Nephron progenitor cell (in vitro differentiated cells): ENCODE measurements at places on chromosomes 12 and 14.

- H3K27me3 ChIP-seq: peaks cover 3% of the 10 kb centered on the region
- no peaks in the 10 kb centered on the region for H3K36me3 ChIP-seq
- H3K4me1 ChIP-seq: peaks cover 3% of the 10 kb centered on the region
- H3K27ac ChIP-seq: peak overlapping the region; percentile 20
- DNase-seq: no peak
Observed at GRCh38 chr12:7948589-7949260, 12.7 kb upstream of the SLC2A3 start.

DNA sequence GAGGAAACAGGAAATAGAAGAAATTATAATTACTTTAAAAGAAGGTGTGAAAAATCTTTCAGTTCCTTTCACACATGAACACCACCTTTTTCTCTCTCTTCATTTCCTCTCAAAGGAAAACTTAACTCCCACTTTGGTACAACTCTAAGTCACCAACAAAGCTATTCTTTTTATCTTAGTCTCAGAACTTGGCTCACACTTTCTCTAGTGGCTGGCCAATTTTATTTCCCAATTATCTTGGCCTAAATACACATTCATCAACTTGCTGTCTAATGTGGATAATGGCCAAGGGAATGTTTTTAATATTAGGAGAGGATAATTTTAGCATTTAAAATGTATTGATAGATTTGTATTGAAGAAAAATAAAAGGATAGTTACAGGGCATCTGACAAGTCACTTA, 64.5 kb upstream of the NAV3 start:
- H3K36me3 ChIP-seq: no peaks in the 10 kb centered on the region
- DNase-seq: no peak
- H3K4me3 ChIP-seq: no peak overlapping the region
- peaks cover 5% of the 10 kb centered on the region for H3K4me1 ChIP-seq
- H3K27me3 ChIP-seq: peaks cover 3% of the 10 kb centered on the region

GRCh38 chr14:41423503-41423902, 183.2 kb upstream of the LRFN5 start:
- H3K36me3 ChIP-seq: no peaks in the 10 kb centered on the region
- no peak overlapping the region for H3K4me3 ChIP-seq
- H3K4me1 ChIP-seq: no peaks in the 10 kb centered on the region
- no peak overlapping the region for H3K27ac ChIP-seq
- no peaks in the 10 kb centered on the region for H3K27me3 ChIP-seq

DNA sequence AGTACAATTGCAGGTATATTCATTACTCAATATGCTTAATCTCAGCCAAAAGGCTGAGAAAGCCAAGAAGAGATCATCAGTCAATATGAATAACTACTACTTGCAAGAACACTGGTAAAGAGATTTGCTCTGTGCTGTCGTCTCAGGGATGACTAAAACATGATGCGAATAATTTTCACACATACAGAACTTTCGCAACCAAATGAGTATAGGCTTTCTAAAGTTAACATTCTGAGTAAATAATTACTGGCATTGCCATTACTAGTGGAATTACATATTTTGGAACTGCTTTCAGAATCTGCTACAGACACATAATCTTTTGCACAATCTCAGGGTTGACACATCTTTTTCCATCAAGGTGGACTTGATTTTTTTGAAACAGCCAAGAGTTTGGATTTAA, 24.7 kb downstream of the NCKAP1L start:
- H3K4me3 ChIP-seq: no peak overlapping the region
- peaks cover 26% of the 10 kb centered on the region for H3K27me3 ChIP-seq
- DNase-seq: no peak

DNA sequence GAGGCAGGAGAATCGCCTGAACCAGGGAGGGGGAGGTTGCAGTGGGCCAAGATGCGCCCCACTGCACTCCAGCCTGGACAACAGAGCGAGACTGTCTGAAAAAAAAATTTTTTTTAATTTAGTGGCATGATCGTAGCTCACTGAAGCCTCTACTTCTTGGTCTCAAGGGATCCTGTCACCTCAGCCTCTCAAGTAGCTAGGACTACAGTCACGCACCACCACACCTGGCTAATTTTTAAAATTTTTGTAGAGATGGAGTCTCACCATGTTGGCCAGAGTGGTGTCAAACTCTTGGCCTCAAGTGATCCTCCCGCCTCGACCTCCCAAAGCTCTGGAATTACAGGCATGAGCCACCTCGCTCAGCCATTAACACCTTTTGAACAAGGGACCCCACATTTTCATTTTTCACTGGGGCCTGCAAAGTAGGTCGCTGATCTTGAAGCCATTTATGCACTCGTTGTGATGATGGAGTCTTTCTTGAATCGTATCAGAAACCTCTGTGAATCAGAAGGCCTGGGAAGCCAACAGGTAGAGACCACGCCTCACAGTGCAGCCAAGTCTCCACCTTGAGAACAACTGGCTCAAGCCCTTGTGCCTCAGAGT, 5.9 kb downstream of the HCAR1 start:
- peaks cover 11% of the 10 kb centered on the region for H3K27me3 ChIP-seq
- no peaks in the 10 kb centered on the region for H3K36me3 ChIP-seq
- no peak for DNase-seq

DNA sequence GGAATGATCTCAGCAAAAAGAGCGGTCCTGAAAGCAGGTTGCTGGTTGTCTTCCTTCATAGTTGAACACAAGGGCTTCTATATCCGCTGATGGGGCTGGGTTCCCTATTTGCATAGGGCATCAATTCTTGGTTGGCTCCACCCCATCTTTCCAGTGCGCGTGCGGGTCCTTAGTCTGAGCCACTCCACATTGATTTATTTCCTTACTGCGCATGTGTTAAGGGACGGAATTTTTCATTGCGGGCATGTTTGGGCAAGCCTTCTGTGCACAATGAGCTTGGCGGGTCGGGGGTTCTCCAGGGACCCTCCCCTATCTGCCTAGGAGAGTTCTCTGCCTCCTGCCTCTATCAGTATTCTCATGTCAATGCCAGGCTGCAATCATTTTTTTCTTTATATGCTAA, 21.2 kb upstream of the DLGAP5 start:
- no peaks in the 10 kb centered on the region for H3K36me3 ChIP-seq
- no peak overlapping the region for H3K4me3 ChIP-seq
- DNase-seq: no peak

GRCh38 chr14:45728434-45729225, 475.6 kb upstream of the MIS18BP1 start:
- H3K36me3 ChIP-seq: no peaks in the 10 kb centered on the region
- peaks cover 24% of the 10 kb centered on the region for H3K4me1 ChIP-seq
- no peaks in the 10 kb centered on the region for H3K27me3 ChIP-seq
- peak overlapping the region; percentile 18 for H3K27ac ChIP-seq
- no peak for DNase-seq

GRCh38 chr14:66081594-66082376, 404.4 kb upstream of the CCDC196 start:
- peaks cover 20% of the 10 kb centered on the region for H3K4me1 ChIP-seq
- H3K27ac ChIP-seq: no peak overlapping the region

DNA sequence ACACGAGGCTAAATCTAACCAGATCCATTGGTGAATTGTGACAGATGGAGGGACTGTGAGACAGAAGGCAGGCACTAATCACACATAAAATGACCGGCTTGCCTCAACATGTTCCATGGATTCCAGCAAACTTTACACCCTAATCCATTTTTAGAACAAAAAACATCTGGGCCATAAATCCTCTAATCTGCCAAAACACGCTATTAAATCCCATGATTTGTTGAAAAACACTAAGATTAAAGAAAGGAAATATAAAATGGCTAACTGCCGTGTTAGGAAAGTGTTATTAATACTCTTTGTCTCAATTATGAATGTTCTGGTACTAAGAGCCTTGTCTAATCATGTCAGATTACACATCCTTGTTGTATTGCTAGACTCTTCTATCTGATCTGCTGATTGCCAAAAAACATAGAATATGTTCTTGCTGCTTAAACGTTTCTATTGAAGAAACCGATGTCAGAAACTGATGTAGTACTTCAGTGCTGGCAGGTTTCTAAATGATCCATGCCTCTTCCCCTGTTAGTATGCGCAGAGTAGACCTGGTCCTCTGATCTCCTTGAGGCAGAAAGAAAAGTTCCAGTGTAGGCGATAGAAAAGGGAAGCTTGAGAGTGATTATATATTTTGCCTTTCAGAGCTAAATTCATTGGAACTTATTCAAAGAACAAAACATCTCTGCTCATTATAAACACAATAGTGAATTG, 384.9 kb downstream of the SOX5 start:
- no peak for DNase-seq
- H3K27ac ChIP-seq: peak overlapping the region; percentile 81
- peaks cover 2% of the 10 kb centered on the region for H3K27me3 ChIP-seq
- peaks cover 18% of the 10 kb centered on the region for H3K4me1 ChIP-seq
- H3K4me3 ChIP-seq: no peak overlapping the region

GRCh38 chr12:23253191-23253590, 628.2 kb downstream of the ETNK1 start:
- no peak for DNase-seq
- no peaks in the 10 kb centered on the region for H3K36me3 ChIP-seq
- no peak overlapping the region for H3K27ac ChIP-seq
- H3K27me3 ChIP-seq: no peaks in the 10 kb centered on the region

- peaks cover 36% of the 10 kb centered on the region for H3K27me3 ChIP-seq
- H3K4me1 ChIP-seq: peaks cover 14% of the 10 kb centered on the region
- no peak overlapping the region for H3K4me3 ChIP-seq
- peak; percentile 28 for DNase-seq
- no peaks in the 10 kb centered on the region for H3K36me3 ChIP-seq
Observed at GRCh38 chr14:99122521-99123125, 149.4 kb downstream of the BCL11B start.

- H3K4me1 ChIP-seq: peaks cover 4% of the 10 kb centered on the region
- H3K4me3 ChIP-seq: no peak overlapping the region
- no peak for DNase-seq
- peaks cover 7% of the 10 kb centered on the region for H3K27me3 ChIP-seq
Observed at GRCh38 chr12:95141310-95141709, 67.9 kb upstream of the NR2C1 start.

GRCh38 chr12:31431721-31432240, 105.8 kb upstream of the SINHCAF start:
- DNase-seq: no peak
- H3K27me3 ChIP-seq: peaks cover 2% of the 10 kb centered on the region
- H3K4me3 ChIP-seq: no peak overlapping the region
- peaks cover 18% of the 10 kb centered on the region for H3K36me3 ChIP-seq

DNA sequence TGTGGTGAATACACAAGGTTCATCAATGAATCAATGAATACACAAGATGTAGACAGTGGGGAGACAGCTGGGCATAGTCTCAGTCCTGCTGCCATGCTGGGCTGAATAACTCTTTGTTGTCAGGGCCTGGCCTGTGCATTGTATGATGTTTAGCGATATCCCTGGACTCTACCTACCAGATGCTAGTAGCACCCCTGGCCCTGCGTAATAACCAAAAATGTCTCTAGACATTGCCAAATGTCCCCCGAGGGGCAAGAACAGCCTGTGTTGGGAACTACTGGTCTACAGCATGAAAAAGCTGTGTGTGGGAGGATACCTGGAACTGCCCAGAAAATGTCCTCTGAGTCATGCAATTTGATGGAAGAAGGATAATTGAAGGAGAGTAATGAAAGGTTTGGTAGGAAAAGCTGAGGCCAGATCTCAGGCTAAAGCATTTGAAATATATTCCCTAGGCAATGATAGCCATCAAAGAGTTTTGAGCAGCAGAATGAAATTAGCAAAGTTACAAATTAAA, 128.2 kb downstream of the TMEM30B start:
- H3K4me1 ChIP-seq: peaks cover 70% of the 10 kb centered on the region
- no peak for DNase-seq
- peak overlapping the region; percentile 14 for H3K4me3 ChIP-seq

- H3K27me3 ChIP-seq: peaks cover 7% of the 10 kb centered on the region
- peak overlapping the region; percentile 41 for H3K4me3 ChIP-seq
- no peak for DNase-seq
- peak overlapping the region; percentile 95 for H3K27ac ChIP-seq
- H3K36me3 ChIP-seq: peaks cover 14% of the 10 kb centered on the region
- peaks cover 61% of the 10 kb centered on the region for H3K4me1 ChIP-seq
Observed at GRCh38 chr12:52942901-52943181, 6.1 kb upstream of the KRT18 start.

DNA sequence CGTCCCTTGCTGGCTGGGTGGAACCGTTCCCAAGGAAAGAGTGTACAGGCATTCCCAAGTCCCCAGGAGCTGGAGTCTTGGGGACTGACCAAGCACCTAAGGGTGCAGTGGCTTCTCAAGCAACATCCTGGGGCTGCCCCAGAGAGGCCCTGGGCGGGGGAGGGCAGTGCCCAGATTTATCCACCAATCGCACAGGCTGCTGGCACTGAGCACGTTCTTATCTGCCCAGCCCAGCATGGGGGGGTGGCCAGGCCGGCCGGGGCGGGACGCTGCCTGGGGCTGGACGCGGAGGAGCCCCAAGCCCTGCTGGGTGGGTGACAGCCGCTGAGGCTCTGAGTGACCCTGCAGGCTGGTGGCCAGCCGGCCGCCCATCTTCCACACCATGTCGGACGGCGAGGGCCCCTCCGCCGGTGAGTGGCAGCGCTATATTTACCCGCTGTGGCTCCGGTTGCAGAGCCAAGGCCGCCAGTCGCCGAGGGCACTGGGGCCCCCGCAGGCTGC, 53.4 kb downstream of the CYP46A1 start:
- peaks cover 14% of the 10 kb centered on the region for H3K27me3 ChIP-seq
- DNase-seq: no peak
- no peaks in the 10 kb centered on the region for H3K36me3 ChIP-seq
- no peak overlapping the region for H3K4me3 ChIP-seq
- H3K4me1 ChIP-seq: peaks cover 66% of the 10 kb centered on the region

GRCh38 chr14:70340002-70340401, 19.5 kb downstream of the COX16 start:
- H3K27ac ChIP-seq: no peak overlapping the region
- no peak for DNase-seq
- H3K36me3 ChIP-seq: peaks cover 55% of the 10 kb centered on the region
- no peaks in the 10 kb centered on the region for H3K4me1 ChIP-seq

GRCh38 chr12:72369423-72369959, 97.3 kb downstream of the TRHDE start:
- no peak overlapping the region for H3K27ac ChIP-seq
- no peak overlapping the region for H3K4me3 ChIP-seq
- DNase-seq: no peak

DNA sequence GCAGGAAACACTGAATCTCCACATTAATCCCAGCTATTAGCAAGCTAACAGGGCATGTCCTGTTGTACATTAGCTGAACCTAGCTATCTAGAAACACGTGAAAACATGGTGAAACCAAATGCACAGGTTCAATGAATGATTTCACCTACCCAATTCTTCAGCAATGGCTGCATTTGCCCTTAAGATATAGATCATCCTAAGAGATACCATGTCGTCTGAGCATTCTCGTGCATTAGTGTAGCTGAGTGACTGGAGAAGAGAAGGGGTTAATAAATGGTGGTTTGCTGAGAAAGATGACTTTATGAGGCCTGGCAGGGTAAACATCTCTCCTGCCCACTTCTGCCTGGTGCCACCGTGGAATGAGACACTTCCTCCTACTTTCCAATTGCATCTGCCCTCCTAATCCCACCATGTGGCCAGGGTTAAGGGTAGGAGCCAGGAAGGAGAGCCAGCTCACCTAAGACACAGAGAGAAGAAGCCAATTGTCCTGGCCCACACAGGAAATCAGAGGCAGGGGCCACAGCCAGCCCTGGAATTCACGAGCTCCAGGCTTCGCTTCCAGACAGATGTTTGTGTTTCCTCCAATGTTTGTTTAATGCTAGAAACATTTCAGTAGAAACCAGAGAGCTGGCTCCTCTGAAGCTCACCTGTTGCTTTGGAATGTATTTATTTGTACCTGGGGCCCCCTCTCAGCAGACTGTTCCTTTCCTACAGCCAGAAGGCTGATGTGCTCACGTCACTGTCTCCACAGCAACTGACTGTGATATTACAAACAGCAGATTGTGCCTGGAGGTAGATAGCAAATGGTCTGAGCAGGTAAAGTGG, 126.0 kb upstream of the PARP11 start:
- peaks cover 7% of the 10 kb centered on the region for H3K36me3 ChIP-seq
- H3K4me1 ChIP-seq: peaks cover 70% of the 10 kb centered on the region
- no peaks in the 10 kb centered on the region for H3K27me3 ChIP-seq
- H3K4me3 ChIP-seq: no peak overlapping the region
- H3K27ac ChIP-seq: no peak overlapping the region
- no peak for DNase-seq
